ENCODE measurements at places on chromosomes 4 and X.

DNA sequence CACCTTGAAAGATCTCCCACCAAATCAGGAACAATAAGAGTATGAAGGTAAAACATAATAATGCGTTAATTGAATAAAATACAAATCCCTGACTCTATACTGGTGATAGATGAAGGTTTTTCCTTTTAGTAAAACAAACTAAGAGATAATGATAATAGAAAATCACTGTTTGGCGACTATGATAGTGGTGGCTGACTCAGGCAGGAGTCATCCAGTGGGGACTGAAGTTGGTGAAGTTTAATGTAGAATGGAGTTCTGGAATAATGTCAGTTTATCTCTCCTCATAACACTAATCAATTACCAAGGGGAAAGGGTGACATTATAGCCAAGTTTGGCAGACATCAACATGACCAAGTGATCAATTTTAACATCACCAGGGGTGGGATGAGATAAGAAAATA is 21.3 kb downstream of the ABCG2 start:
- DNase-seq: no peak

GRCh38 chr4:185142564-185142911 is 528 bp upstream of the SLC25A4 start:
- no peak for DNase-seq

- DNase-seq: no peak
Observed at GRCh38 chr4:70734168-70734954, 12.6 kb downstream of the RUFY3 start.

DNA sequence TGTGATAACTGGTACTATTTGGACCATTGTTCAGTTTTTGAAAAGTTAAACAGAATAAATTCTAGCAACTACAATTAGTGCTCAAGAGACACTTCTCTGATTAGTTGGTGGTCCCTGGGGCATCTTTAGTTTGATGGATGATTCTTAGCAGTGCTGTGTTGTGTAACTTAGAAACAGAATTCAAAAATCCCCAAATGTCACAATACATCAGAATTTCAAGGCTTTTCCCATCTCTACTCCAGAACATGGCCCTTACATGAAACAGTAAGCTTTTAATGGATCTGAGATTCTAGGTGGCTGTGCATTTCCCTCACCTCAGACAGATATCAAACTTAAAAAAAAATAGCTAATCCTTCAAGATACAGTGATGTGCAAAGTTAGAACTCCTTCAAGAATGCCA is 104.4 kb upstream of the CXCL13 start:
- DNase-seq: no peak
